ENCODE measurements at places on chromosomes 3 and 15.
A peak's percentile ranks its signal among the peaks of the same experiment; 100 is the strongest.

- H3K27me3 ChIP-seq = no peaks in the 10 kb centered on the region
- DNase-seq = no peak
- no peaks in the 10 kb centered on the region for H3K4me1 ChIP-seq
These were observed 28.7 kb upstream of the GBE1 start for GRCh38 chr3:81790117-81790516.

GRCh38 chr3:15796331-15796730 lies 1.4 kb downstream of the ANKRD28 start:
- DNase-seq = no peak
- H3K4me1 ChIP-seq = peaks cover 30% of the 10 kb centered on the region
- no peaks in the 10 kb centered on the region for H3K27me3 ChIP-seq
- peak overlapping the region; percentile 96 for H3K27ac ChIP-seq
- H3K4me3 ChIP-seq = peak overlapping the region; percentile 42
- peaks cover 34% of the 10 kb centered on the region for H3K36me3 ChIP-seq

- peaks cover 3% of the 10 kb centered on the region for H3K4me1 ChIP-seq
- no peaks in the 10 kb centered on the region for H3K36me3 ChIP-seq
- H3K27me3 ChIP-seq = no peaks in the 10 kb centered on the region
- DNase-seq = peak; percentile 26
- H3K27ac ChIP-seq = no peak overlapping the region
These were observed 56.4 kb downstream of the PLAAT1 start for GRCh38 chr3:193297421-193297820.

DNA sequence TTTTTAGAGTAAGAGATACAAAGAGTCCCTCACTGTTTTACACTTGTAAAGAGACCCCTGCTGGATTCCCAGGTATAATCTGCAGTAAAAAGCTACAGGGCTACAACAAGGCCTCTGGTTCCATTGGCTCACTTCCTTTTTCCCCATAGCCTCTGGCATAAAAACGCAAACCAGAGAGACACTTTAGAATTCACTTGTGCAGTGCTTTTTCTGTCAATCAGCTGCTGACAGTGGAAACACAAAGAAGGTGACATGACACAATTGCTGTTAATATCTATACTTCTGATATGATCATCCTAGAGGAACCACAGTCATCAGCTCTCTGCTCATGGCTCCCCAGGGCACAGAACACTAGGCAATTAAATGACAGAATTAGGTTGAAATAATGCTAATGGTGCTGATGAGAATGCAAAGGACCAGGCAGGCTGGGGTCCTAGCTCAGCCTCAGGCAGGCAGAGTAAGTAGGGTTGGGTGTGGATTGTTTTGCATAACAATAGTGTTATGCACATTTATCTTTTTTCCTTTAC lies 667.9 kb upstream of the CFAP20DC start:
- H3K4me1 ChIP-seq = no peaks in the 10 kb centered on the region
- H3K36me3 ChIP-seq = no peaks in the 10 kb centered on the region
- H3K27ac ChIP-seq = no peak overlapping the region
- no peaks in the 10 kb centered on the region for H3K27me3 ChIP-seq

- H3K36me3 ChIP-seq = peaks cover 65% of the 10 kb centered on the region
- H3K4me1 ChIP-seq = no peaks in the 10 kb centered on the region
- DNase-seq = no peak
- H3K27ac ChIP-seq = no peak overlapping the region
- no peak overlapping the region for H3K4me3 ChIP-seq
- no peaks in the 10 kb centered on the region for H3K27me3 ChIP-seq
These were observed 27.2 kb downstream of the NPHP3 start for GRCh38 chr3:132694991-132695390.
